ENCODE measurements at places on chromosomes 12 and 14.

- no peak for DNase-seq
These were observed 19.2 kb upstream of the CYP46A1 start for GRCh38 chr14:99664937-99665273.

- DNase-seq: no peak
These were observed 338.9 kb downstream of the PDZRN4 start for GRCh38 chr12:41527062-41527461.

GRCh38 chr12:52815676-52816588 lies 2.0 kb upstream of the KRT4 start:
- no peak for DNase-seq

- DNase-seq: no peak
These were observed 222.8 kb upstream of the NUDT4 start for GRCh38 chr12:93154753-93155480.

DNA sequence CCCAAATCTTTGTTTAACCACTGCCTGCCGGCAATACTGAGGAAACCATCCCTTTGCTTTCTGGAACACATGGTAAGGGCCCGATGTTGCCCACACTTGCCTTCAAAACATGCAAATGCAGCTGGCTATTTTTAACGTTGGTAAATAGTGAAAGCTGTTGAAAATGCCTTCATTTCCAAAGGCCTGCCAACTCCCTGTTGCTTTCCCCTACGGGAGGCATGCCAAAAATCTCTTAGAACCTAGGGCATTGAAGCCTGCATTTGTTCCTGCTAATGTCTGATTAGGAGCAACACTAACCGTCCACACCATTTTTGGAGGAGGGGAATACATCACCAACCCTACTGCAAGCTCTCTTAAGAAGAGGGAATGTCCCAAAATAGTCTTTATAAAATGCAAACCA lies 152.6 kb upstream of the NOS1 start:
- DNase-seq: no peak

DNA sequence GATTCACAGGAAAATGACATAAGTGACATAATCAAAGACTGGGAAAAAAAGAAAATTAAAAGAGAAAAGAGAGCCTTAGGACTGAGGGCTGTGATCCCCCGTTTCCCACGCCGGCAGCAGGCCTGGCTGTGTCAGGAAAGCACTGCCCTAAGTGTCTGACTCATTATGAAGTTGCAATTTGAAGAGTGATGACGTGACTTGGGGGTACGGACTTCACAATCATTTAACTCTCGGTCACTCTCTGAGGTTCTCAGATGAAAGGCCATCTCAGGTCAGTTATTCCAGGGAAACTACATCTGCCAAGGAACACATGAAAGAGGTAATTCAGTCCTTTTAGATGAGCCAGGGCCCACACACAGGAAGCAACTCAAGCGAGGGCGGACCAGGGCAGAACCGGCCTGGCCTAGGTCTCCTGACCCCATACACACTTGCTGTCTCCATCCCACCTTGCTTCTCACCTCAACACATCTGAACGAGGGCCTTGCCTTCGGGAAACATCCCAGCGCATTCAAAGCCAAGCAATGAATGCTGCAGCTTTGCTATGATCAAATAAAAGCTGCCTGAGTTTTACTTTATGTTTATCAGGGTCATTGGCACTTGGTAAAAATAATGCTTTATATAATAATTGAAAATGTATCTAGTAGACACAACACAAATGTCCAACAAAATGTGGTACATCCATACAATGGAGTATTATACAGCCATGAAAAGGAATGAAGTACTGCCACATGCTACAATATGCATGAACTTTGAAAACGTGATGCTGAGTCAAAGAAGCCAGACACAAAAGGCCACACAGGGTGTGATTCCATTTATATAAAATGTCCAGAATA lies 2.7 kb downstream of the SSH1 start:
- no peak for DNase-seq

DNA sequence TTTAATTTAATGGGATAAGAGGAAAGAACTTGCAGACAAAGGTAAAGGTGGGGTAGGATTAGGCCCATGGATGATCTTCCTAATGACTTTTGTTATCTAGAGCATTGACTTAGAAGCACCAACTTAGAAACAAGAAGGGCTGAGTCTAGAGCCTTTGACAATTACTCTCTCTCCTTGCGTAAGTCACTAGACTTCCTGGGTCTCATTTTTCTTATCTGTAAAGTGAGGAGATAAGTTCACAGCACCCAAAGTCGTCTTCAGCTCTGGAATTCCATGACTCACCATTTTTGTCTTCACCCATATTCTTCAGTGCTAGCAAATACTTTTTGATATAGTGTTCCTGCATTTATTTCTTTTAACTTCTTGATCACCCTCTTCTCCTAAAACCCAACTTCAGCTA lies 75.7 kb downstream of the SSPN start:
- DNase-seq: no peak

DNA sequence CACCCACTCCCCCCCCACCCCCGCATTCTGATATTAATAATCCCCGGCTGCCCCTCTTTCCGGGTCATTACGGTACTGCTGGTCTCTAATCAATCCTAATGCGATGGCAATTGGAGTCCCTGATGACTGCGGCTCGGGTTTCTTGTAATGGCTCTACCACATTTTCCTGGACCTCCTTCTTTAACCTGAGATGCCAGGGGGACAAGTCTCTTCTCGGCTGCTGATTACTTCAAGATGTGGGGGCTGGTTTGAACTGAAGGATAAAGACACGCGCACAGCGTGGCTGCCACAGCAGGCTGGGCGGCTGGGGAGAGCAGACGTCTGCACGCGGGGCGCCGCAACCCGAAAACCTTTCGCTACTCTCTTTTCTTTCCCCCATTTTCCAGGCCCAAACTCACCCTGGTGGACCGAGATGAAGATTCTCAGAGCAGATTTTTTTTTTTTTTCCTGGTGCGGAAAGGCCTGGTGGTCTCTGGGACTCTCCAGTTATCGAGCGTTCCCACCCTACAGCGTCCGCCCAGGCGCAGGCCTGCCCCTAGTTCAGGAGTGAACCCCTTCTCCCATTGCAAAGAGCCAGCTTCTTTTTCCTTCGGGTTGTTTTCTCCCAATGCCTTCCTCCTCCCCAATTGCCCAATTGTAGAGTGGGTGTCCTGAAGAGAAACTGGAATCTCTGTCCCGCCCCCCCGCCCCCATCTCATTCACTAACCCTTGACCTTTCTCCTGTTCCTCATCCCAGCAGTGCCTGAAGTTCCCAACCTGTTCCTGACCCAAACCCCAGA lies 6.0 kb upstream of the SIX1 start:
- no peak for DNase-seq

DNA sequence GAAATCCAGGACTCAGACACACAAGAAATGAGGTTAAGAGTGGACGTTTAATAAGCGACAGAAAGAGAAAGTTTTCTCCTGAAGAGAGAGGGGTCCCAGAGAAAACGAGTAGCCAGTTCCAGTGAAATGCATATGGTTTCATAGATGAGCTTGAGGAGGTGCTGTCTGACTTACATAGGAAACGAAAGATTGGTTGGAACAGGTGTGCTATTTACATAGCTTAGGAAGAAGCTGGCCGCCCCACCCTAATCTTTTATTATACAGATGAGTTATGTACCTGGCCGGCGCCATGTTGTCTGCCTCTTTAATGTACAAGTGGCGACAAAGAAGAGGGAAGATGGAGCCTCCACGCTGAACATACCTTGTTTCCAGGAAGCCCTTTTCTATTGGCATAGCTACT lies 223.0 kb downstream of the SLC6A15 start:
- DNase-seq: no peak

DNA sequence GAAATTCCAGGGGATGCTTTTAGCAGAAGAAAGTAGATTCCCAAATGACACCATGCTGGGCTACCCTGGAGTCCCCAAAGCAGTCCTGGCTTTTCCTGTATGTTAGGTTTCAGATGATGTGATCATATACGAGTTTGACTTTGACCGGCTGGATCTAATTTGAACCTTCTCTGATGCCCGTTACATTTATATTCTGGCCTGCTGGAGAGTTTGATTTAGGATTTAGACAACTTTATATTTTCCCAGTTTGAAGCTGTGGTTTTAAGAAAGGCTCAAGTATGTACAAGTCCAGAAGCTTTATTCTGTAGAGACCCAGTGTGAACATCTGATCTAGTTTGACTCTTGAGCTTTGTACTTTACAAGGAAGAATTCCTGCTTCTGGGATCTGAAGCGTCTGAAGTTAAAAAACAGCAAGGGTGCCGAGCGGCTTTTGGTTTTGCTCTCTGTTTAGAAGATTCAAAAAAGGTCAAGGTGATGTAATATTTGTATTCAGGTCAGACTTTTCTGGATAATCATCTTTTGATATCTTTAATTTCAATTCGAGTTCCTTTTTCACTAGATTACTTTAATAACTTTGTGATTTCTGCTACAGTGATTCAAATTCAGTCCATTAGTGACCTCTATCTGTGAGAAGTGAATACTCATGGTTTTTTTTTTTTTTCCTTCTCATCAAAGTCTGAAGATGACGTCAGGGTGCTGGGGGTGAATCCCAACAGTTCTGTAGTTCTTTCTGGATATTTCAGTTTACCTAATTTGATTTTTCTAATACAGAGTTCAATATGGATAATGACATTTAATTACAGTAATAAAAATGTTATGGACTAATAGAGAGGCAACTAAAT lies 6.3 kb downstream of the FLRT2 start:
- DNase-seq: no peak

DNA sequence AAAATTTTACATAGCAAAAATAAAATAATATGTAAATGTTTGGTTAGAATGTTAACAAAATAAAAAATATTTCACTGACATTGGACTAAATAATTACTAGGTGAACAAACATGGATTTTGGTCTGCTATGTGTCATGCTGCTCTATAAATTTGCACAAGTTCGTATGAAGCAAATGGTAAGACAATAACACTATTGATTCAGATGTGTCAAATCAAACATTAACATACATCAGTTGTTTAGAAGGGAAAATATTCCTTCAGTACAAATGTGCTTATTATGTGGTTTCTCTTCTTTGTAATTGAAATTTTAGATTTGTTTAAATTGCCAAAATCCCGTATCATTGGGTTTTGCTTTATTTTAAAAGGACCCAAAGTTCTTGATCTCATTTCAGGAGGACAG lies 46.9 kb downstream of the PAWR start:
- no peak for DNase-seq

- no peak for DNase-seq
These were observed 112.9 kb downstream of the HMGA2 start for GRCh38 chr12:65937161-65937641.

GRCh38 chr14:20820063-20820904 lies 17.6 kb upstream of the RNASE1 start:
- no peak for DNase-seq

DNA sequence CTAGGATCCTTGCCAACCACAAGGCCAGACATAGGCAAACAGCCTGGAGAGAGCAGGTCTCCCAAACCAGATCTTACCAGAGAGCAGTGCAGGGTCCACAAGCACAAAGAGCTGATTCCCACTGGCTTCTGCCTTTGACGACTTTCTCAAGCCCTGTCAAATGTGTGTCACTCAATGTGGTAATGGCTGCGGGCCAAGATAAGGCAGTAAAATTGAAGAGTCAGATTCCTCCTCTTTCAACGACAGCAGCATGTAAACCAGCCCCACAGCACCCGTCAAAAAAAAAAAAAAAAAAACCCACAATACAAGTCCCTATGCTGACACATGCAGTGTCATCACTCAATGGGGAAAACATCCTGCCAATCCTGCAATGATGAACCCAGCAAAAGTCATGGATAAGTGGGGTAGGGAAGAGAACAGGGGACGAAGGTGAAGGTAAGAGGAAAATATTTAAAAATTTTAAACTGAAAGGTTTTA lies at the start of gene STON2:
Gene STON2, minus strand, starts transcription at position 123 of the 477 bp plus-strand sequence. CDS start 1,942 bp downstream, outside the sequence.
- no peak for DNase-seq

DNA sequence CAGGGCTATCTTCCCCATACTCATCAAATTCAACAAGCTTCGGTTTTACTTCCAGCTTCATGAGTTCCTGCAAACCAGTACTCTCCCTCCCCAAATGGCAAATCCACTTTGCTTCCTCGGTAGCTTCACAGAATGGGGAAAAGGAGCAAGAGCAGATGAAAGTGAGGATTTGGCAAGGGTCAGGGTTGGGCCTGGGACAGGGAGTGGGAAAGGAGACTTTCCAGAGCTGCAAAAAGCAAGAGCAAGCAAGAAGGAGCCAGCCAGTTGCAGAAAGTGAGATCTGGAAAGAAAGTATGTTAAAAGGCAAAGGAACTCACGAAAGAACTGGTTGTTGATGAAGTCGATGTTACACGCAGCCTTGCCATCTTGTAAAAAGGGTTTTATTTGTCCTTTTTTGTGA lies 522.8 kb upstream of the TBX3 start:
- DNase-seq: no peak

- no peak for DNase-seq
These were observed 2.1 kb upstream of the ARHGAP5 start for GRCh38 chr14:32074887-32075572.

DNA sequence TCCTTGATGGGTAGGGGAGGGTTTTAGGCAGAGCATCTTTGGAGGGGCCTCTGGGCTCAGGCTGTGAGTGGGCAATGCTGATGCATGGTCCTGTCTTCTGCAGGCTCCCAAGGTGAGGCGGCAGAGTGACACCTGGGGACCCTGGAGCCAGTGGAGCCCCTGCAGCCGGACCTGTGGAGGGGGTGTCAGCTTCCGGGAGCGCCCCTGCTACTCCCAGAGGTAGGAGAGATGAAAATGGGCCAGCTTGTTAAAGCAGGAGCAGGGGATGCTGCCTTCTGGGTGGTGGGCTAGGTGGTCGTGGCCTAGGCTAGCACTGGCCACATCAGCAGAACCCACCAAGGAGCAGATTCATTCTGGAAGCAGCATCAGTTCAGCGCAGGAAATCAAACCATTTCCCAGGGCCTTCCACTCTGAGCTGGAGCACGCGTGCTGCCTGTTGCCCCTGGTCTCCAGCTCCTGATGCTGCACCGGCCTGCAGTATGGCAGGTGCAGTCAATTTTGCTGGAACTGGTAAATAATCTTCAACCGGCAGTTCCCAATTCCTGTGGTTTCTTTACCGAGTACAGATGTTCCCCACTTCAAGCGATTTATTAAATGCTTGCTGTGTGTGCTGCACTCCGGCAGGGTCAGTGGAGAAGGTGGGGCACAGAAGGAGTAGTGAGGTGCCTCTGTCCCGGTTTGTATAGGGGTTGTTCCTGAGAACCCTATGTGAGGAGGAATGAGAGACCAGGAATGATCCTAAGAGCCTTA lies 7.4 kb downstream of the PAPLN start:
- DNase-seq: no peak

GRCh38 chr14:98325761-98326160 lies 946.2 kb downstream of the BCL11B start:
- DNase-seq: no peak

DNA sequence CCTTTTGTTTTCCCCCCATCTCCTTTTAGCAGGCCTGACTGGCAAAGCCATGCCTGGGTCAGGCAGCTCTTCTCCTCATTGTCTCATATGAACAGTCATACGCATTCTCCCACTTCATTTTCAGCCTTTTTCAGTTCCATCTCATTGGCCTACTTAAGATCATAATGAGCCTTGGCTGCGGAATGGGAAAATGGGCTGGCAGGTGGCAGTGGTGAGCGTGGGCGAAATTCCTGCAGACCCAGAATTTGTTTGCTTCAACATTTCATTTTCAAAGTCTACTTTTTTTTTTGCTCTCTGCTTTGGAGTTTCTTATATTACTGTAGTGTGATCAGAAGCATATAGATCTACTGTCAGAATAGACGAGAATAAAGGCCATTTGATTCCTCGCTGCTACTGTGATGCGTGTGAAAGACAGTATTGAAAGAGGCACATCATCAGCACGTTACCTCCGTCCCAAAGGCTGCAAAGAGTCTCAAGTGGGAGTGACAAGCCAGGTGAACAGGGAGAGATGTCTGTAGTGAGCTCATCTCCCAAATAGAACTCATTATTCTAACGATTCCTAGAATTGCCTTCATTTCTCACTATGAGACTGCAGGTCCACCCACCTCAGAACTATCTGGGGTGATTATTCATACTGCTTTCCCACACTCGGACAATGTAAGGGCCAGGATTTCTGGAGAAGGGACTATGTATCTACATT lies 73.7 kb downstream of the TBK1 start:
- no peak for DNase-seq

- DNase-seq: no peak
These were observed 31.9 kb upstream of the LUM start for GRCh38 chr12:91143206-91143605.
